ENCODE measurements at places on chromosomes 3 and 15. TPM values are rescaled to one million over a fixed set of nuclear protein-coding genes. Genes with fewer than 3 reads are reported as not detected.

SPESP1 gene
- 6.1 TPM for total RNA-seq

KLF13 gene
- total RNA-seq: 235 TPM

C3orf22 gene
- total RNA-seq: not detected

BFSP2 gene
- total RNA-seq: not detected

ROBO2 gene
- 2.9 TPM for total RNA-seq

ZBBX gene
- total RNA-seq: not detected

NOX5 gene
- 0.53 TPM for total RNA-seq

PRR20G gene
- not detected for total RNA-seq

CIB1 gene
- 50.9 TPM for total RNA-seq

ADCY5 gene
- total RNA-seq: 32.2 TPM

APEH gene
- total RNA-seq: 79.5 TPM

PYGO1 gene
- total RNA-seq: 7.1 TPM

HCN4 gene
- not detected for total RNA-seq

ILDR1 gene
- total RNA-seq: not detected

CLRN1 gene
- not detected for total RNA-seq

- DNase-seq: no peak
Observed at GRCh38 chr3:71708476-71709105, 16.6 kb downstream of the EIF4E3 start.

DNA sequence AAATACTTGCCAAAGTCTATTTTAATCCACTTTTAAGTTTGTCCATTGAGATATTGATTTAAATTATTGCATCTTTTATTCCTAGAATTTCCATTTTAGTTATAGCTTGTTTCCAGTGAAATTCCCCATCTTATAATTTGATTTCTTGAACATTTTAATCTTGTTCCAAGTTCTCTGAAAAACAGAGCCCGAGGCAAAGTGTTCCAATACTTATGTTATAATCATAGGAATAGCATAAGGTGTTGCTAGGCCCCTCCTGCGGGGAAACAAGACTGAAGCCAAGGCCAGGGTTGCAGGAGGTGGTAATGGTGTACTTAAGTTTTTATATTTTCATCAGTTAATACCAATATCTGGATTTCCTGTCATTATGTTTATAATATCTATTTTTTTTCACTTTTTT lies 226.6 kb downstream of the ADAMTSL3 start:
- no peak for DNase-seq

DNA sequence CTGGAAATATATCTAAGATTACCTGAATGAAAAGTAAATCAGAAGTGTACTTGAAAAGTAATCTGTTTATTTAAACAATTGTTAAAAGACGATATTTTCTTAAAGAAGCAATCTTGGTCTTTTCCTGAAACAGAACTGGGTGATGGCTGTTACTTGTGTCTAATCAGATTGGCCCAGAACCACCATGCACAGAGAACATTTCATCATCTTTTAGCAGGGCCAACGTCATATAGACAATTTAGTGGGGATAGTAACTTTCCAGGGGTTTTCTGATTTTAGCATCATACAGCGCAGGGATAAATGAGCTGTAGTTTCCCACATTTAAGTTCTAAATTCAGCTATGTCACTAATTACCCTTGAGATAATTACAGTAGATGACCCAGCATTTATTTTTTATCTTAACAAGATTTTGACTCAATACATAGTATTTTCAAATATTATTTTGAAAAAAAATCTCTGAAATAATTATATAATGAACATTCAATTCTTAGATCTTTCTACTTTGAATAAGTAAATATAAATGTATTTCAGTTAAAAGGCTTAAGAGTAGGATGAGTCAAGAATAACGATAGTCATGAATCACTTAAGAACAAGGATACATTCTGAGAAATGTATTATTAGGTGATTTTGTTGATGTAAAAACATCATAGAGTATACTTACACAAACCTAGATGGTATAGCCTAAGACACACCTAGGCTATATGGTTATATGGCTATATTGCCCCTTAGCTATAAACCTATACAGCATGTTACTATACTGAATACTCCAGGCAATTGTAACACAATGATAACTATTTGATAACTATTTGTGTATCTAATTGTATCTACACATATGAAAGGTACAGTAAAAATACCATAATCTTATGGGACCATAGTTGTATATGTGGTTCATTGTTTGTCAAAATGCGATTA lies 103.8 kb upstream of the MME start:
- DNase-seq: no peak

DNA sequence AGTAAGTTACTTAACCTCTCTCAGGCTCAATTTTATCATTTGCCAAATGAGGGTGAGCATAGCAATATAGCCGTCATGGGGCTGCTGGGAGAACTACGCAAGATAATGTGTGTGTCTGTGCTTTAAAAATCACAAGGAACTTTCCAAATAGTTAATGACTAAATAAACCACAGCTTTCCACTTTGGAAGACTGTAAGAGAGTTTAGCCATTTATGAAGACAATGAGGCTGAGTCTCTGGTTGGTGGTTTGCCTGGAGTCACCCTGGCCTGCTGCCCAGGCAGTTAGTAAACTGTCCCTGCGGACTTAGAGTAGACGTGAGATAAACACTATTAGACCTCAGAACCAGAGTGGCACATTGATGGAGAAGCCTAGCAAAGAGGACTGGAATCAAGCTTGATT lies 357.7 kb downstream of the CLSTN2 start:
- DNase-seq: no peak

GRCh38 chr3:110968076-110968475 lies 103.5 kb upstream of the NECTIN3 start:
- no peak for DNase-seq

GRCh38 chr3:24485511-24485910 lies 9.1 kb downstream of the THRB start:
- DNase-seq: no peak

DNA sequence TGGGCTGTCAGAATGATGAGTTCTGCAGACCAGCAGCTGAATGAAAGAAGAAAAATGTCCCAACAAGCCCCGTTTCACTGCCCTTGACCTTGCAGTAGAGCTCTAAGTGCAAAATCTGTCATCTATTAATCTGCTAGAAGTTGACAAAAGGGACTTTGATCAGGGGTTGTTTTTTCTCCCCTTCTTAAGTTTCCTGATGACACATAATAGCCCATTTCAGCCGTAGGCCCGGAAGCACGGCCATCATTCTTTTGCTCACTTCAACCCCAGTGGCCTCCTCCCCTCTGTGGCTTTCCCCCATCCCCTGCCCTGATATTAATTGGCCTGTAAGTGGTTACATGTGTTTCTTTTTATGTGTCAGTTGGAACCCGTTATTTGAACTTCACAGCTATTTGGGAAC lies 298.9 kb downstream of the RPLP1 start:
- DNase-seq: no peak

DNA sequence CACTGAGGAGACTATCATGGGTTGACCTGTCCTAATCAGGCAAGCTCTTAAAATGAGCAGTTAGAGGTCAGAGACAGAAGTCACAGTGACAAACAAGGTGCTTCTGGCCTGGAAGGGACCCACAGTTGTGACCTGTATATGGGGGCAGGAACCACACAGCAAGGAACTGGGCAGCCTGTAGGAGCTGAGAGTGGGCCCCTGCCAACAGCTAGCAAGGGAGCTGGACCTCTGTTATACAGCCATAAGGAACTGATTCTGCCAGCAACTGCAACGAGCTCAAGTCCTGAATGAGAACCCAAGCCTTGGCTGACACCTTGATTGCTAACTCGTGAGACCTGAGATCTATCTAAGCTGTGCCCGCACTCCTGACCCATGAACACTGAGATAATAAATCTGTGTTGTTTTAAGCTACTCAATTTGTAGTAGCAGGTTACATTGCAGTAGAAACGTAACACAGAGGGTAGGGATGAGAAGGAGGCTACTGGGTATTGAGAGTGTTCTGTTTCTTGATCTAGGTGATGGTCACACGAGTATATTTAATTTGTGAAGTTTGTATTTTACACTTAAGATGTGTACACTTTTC lies 44.5 kb upstream of the MAGI1 start:
- DNase-seq: no peak

- no peak for DNase-seq
Observed at GRCh38 chr15:41553731-41554130, 5.3 kb upstream of the TYRO3 start.

GRCh38 chr3:190345027-190345821 lies 23.0 kb upstream of the CLDN1 start:
- no peak for DNase-seq

DNA sequence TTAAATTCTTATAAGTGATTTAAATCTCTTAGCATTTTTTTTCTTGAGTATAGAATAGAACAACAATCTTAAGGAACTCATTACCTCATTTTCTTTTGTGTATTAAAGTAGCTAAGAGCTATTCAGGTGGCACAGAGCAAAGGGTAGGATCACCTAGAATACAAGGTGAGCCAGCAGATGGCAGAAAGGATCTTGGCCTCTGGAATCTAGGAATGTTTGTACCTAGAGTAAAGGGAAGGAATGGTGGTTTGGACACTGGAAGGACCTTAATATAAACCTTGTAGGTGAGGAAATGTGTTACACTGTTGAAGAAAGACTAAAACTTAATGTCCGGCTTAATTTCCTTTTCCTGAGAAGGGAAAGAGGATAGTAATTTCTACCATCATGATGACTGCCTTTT lies 89.0 kb downstream of the GHSR start:
- DNase-seq: no peak

GRCh38 chr15:35142578-35142977 lies 57.5 kb upstream of the NANOGP8 start:
- no peak for DNase-seq

GRCh38 chr15:65020419-65020818 lies 9.0 kb downstream of the MTFMT start:
- no peak for DNase-seq

- DNase-seq: no peak
Observed at GRCh38 chr3:120801484-120801883, 58.9 kb downstream of the GTF2E1 start.

- no peak for DNase-seq
Observed at GRCh38 chr3:152325136-152325535, 56.4 kb downstream of the MBNL1 start.

- DNase-seq: no peak
Observed at GRCh38 chr15:78492872-78493271, 14.5 kb upstream of the HYKK start.

GRCh38 chr3:170740726-170741591 lies 129.0 kb downstream of the RPL22L1 start:
- peak; percentile 75 for DNase-seq

GRCh38 chr3:14570864-14571263 lies 30.7 kb upstream of the GRIP2 start:
- no peak for DNase-seq

DNA sequence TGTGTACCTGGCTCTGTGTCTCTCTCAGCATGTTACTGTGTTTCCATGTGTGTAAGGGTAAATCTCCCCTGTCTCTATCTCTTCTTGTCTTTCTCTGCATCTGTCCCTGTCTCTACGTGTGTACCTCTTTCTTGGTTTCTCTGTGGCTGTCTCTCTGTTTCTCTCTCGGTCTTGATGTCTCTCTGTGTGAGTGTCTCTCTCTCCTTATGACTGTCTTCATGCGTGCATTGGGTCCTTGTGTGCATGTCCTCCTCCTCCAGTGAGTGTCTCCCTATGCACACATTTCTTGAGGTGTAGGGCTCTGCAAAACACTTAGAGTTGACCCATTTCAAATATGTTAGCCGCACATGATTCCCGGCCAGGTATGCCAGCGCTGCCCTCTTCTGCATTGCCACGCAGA lies 903.3 kb upstream of the CFAP20DC start:
- DNase-seq: no peak

DNA sequence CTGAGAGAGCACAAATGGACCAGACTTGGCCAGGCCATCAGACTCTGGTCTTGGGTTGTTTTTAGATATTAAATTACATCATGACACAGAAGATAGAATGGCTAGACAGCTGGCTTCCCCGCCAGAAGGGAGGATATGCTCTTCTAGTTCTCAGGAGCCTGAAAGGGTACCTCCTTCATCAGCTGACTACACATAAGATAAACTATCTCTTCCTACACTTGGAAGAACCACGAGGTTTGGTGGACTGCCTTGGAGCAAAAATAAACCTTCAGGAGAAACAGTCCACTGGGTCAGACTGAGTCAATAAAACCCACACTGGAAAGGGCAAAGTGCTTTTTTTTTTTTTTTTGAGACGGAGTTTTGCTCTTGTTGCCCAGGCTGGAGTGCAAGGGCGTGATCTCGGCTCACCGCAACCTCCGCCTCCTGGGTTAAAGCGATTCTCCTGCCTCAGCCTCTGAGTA lies 26.3 kb upstream of the DYNC1LI1 start:
- DNase-seq: no peak

DNA sequence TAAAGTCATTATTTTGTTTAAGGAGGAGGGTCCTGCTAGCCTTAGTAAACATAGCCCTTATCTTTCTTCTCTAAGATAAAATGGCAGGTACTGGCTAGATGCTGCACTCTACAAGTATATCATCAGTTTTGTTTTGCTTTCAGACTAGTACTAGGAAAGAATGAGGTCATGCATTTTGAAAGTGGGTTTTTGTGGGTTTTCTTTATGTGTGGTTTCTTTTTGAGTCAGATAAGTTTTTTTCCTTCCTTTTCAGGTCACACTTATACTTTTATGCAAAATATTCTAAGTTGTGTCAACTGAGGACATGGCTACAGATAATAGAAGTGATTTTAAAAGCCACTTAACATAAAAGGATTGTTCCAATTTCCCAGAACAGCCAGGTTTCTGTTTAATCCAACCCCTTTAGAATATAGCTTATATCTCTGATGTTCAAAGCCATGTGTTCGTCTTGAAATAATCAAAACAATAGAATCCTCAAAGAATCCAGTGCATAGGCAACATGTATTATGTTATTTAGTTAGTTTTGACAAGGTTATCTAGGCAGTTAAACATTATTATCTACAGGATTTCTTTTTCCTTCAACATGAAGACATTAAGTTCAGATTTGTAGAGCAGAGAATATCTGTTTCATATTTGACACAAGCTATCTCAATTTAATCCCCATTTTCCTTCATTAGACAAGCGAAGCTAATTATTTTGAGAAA lies 406.2 kb downstream of the RBMS3 start:
- DNase-seq: no peak

DNA sequence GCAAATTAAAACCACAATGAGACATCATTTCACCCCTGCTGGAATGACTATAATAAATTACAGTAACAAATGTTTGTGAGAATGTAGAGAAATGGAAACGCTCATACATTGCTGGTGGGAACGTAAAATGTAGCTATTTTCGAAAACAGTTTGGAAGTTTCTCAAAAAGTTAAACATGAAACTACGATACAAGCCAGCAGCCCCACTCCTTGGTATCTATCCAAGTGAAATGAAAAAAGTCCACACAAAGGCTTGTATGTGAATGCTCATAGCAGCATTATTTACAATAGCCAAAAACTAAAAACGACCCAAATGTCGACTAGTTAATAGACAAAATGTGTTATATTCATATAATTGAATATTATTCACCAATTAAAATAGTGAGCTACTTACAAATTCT lies 22.9 kb upstream of the CFAP20DC start:
- no peak for DNase-seq

- no peak for DNase-seq
Observed at GRCh38 chr3:190701096-190701532, 161.4 kb downstream of the GMNC start.

GRCh38 chr3:31343075-31343474 lies 189.7 kb upstream of the STT3B start:
- DNase-seq: no peak

Measured in ascending aorta (tissue), 2 donors.